Osteoblast (primary cell): ENCODE measurements at places on chromosomes 4 and X.

DNA sequence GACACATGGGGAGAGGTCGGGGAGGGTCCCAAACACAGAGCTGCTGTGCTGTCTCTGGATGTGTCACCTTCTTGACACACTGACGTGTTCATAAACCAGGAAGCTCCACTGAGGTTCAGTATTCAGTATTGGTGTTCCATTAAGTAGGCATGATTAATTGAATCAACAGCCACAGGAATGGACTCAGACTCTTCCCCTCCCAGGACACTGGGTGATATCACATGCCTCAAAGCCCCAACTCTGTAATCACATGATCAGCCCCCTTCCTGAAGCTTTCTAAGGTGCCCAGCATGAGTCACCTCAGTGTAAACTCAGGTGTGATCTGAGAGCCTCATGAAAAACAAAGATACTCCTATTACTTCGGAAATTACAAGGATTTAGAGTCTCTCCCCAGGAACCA is 21.1 kb upstream of the HNRNPD start:
- DNase-seq: no peak

- no peak for DNase-seq
Observed at GRCh38 chr4:119238068-119238722, 25.7 kb downstream of the USP53 start.

DNA sequence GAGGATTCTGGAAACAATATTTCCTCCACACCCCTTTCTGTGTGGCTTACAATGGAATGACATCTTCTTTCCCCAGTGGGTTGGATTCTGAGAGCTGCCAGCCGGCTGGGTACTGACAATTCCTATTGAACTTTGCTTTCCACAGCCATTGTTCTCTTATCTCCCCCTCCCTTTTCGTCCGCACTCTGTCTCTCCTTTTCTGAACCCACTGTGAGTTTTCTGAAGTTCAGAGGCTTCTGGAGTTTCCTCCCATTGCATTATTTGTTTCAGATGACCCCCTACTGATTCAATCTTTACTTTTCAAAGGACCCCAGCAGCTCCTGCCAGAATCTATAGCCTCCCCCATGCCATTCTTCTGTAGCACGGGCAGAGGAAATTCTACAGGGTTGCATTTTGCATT is 10.4 kb downstream of the SMPX start:
- no peak for DNase-seq

GRCh38 chr4:127643791-127644190 is 11.0 kb downstream of the INTU start:
- no peak for DNase-seq

DNA sequence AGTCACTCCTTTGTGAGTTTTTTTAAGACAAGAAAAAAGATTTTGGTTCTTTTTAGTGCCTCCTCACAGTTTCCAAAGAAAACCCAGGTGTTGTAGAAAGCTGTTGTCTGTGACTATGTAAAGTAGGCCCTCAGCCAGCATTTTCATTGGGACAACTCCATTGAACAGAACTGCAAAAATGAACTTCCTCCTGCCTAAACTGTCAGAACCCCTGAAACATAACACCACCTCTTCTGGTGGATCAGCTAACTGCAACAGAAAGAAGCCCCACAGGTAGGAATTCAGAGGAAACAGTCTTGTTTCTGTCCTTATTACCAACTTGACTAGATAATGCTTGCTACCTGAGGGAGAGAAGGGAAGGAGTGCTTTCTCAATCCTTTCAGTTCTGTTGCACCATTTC is 3.4 kb upstream of the ATP11C start:
- DNase-seq: no peak

DNA sequence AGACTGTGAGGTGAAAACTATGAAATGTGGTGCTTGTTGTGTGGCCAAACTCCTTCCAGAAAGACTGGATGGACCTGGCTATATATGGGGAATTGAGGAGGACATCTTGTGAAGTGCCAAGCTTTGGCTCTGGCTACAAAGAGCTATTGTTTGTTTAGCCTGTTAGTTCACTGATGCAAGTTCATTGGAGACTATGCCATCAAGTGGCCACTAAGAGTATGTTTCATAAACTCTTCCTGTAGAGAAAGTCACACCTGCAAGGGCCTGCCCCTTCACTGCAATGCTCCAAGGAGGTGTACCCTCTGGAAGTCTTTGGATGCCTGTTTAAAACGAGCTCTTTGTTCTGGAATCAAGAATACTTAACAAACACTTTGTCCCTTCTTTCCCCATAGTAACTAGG is 382.0 kb downstream of the GABRG1 start:
- DNase-seq: no peak

DNA sequence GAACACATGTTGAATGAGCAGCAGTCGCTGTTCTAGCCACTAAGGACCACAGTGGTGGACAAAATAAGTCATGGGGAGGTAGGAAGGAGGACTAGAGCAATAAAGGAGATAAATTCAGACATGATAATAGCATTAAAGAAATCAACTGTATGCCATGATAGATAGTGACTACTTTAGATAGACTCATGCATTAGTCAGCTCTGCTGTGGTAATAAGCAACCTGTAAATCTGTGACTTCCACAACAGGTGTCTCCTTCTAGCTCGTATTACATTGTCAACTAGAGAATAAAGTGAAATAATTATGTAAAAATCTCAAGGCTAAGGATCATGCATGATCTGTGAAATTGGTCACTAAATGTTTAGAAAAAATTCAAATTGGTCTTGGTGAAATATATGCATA is 77.9 kb downstream of the WWC2 start:
- DNase-seq: no peak

- no peak for DNase-seq
Observed at GRCh38 chr4:6596948-6597347, 22.0 kb downstream of the MAN2B2 start.

GRCh38 chr4:128570387-128570975 is 239.0 kb upstream of the JADE1 start:
- no peak for DNase-seq

DNA sequence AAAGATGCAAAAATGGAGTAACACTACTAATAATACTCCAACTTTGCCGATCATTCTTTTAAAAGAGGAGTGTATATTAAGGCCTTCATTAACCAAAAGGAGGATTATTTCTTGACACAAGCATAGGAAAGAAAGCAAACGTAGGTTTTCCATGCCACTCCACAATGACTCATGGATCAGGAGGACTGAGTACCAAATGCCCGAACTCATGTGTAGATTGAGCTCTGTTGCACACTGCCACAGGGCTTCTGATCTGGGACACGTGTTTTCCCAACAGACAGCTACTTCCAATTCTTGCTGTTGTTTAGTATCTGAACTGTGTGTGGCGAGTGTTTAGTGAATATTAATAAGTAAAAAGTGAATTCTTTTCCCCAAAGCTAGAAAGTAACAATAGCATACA is 131.2 kb downstream of the LDB2 start:
- no peak for DNase-seq

DNA sequence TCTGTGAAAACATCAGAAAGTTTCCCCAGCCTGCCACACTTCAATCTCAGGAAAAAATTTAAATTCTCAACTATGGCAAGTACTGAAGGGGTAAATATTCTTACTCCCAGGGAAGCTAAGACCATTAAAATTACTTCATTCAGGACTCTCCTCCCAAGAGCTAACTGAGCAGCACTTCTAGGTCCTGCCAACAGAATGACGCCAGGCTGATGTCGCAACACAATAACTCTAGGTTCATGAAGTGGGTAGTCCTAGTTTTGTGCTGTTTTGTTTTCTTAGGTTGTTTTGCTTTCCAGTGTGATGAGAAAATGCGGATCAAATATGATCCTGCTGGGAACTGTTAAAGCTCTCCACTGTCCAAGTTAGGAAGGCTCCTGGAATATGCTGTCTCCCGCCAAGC is 180.0 kb downstream of the NKX6-1 start:
- no peak for DNase-seq

DNA sequence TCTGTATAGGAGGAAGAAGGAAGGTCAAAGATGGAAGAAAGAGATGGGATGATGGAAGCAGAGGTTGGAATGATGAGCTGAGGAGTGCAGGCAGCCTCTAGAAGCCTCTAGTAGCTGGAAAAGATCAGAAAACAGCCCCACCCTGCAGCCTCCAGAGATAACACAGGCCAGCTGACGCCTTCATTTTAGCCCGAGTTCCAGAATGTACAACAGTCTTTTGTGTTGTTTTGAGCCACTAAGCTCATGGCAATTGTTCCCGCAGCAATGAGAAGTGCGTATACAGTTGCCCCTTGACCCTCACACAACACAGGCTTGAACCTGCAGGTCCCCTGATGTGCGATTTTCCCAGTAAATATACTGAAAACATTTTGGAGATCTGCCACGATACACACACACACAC is 72.0 kb downstream of the WFS1 start:
- no peak for DNase-seq
